Stimulated activated naive B cell treated with anti-CD40 and anti-IgM and Interleukin-4, amounts not matched to agents 10 μg/mL and 1 μg/mL and 100 μg/mL, for 72 hours (primary cell): ENCODE measurements at places on chromosomes 5 and 9.

DNA sequence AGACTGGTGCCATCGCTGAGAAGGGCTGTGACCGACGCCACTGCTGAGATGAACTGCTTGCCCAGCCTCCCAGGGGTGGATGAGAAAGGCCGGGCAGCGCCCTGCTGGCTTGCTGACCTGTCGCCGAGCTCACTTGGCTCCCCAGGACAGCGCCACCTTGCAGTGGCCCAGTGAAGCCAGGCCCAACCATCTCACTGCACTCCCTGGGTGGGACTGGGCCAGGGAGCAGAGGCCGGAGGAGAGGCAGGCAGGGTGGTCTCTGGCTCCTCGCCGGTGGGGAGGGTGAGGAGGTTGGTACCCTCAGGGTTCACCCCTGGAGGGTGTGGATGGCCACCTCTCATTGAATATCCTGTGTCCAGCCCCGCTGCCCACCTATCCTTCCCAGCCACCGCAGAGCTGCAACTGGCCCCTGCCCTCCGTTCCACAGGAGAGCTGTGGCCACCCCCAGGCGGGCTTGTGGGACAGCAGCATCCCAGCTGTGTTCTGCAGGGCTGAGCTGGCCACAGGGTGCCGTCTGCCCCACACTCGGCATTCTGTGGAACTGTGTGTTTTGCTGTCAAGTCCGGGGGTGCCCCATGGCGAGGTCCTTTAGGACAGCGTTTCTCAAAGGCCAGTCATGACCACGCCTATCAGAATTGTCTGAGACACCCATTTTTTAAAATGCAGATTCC lies 41.0 kb upstream of the FCN2 start:
- no peak for DNase-seq

GRCh38 chr9:36665921-36666431 lies 93.3 kb downstream of the MELK start:
- DNase-seq = no peak

DNA sequence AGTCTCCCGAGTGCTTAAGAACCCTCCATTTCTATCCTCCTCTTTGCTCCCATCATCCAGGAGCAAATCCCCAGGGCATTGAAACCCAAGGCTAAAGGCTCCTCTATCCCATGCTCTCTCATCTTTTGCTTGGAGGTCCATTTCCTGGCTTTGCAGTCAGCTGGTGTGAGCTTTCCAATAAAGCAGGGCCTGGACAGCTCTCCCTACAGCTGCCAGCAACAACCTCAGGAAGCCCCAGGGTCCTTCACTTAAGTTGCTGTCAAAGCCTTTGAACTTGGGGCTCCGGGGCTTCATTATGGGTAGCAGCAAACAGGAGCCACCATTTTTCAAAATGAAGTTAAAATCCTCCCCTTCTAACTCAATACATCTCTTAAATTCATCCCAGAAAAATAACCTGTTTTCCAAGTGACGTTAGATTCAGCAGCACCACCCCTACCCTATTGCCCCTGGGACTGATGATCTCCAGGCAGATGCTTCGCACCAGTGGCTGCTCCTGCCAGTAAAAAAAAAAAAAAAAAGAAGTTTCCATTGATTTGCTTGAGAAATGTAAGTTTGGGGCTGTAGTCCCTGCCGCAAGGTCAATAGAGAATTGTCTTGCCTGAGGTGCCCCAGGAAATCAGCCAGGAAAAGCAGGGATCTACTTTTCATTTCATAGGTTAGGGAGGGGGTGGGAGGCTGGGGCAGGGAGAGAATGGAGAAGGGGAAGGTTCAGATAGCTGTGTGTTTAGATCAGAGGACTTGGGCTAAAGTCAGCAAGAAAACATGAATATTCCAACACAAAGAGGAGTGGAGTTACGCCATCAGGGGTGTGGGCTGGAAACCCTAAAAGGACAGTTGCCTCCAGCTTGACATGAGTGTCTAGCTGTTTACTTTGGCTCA lies 83.8 kb upstream of the IL6ST start:
- DNase-seq = no peak

GRCh38 chr9:130989891-130990290 lies 19.1 kb upstream of the LAMC3 start:
- DNase-seq = no peak

GRCh38 chr5:83524345-83524744 lies 52.8 kb downstream of the VCAN start:
- DNase-seq = no peak

- no peak for DNase-seq
These were observed 112.7 kb upstream of the ITGA1 start for GRCh38 chr5:52674815-52675545.

DNA sequence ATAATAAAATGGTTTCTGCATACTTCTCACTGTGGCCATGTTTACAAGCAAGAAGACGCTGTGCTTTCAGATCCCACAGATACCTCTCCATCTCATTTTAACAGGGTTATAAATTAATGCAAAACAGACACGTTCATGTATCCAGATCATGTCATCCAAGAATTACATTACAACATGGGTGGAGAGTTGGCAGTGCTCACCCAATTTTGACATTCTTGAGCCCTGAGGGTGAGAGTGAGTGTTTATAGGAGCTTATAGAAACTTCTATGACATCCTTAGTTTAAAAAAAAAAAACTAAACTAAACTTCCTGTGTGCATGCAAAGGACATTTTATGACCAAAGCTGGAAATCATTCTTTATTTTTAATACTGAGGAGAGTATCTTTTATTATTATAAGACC lies 9.1 kb downstream of the PRKACG start:
- no peak for DNase-seq

DNA sequence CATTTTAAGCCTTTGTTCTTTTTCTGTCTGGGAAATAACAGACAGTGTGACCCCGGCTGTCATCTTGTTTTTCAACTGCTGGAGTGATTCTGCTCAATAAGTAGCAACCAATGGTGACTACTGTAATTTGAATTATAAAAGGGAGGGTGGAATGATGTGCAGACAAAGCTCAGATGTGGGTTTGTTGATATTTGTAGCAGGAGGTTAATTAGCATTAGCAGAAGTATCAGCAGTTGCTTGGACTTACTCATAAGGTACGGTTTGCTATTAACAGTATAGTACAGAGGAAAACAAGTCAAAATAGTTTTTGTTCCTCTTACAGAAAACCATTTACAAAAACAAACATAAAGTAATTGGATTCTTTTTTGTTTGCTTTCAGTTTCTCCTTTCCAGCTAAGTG lies 140.4 kb downstream of the TUSC1 start:
- DNase-seq = no peak

GRCh38 chr9:70589571-70590314 lies 175.3 kb upstream of the KLF9 start:
- DNase-seq = no peak

DNA sequence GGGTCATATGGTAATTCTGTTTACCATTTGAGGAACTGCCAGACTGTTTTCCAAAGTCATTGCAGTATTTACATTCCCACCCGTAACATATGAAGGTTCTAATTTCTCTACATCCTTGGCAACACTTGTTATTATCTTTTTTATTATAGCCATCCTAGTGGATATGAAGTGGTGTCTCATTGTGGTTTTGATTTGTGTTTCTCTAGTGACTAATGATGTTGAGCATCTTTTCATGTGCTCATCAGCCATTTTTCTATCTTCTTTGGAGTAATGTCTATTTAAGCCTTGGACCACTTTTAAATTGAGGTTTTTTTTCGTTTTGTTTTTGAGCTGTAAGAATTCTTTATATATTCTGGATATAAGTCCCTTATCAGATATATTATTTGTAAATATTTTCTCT lies 132.8 kb upstream of the RUSC2 start:
- DNase-seq = no peak

- no peak for DNase-seq
These were observed 6.7 kb downstream of the NRARP start for GRCh38 chr9:137295238-137295811.

- no peak for DNase-seq
These were observed 124.8 kb downstream of the MEF2C start for GRCh38 chr5:88758184-88758583.

DNA sequence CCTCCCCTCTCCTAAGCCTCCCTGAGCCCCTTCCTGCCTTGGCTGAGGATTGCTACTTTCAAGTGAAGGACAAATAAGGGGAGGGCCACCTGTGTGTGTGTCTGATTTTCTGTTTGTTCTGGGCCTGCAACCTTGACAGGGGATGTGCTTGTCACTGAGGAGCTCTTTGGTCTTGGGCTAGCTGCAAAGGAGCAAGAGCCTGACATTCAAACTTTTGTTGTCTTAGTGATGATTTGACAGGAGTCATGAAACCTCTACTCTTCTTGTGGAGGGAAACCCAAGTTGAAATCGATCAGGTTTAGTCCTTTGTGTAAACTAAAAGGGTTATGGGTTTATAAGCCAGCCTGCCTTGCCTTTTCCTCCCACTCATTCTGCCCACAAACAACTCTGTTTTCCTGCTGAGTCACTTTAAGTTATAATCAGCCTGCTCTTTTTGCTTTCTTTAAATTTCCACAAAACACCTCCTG lies 16.9 kb downstream of the CLTA start:
- DNase-seq = no peak

- no peak for DNase-seq
These were observed 7.1 kb upstream of the PLK2 start for GRCh38 chr5:58466939-58467338.

DNA sequence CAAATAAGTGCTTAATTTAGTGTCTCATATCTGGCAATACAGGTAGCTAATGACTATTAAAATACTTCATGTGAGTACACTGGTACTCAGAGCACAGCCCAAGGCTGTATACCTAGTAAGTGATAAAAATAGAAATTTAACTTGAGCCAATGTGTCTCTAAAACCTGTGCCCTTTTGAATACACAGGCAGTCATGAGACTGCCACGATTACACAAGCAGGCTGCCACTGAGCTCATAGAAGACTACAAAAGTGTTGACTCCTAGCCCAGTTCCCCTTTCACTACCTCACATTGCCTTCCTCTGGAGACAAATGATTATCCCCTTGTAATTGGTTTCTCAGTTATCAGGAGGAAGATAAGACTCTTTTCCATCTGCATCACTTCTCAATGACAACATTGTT lies 66.3 kb upstream of the PAPPA start:
- DNase-seq = no peak

DNA sequence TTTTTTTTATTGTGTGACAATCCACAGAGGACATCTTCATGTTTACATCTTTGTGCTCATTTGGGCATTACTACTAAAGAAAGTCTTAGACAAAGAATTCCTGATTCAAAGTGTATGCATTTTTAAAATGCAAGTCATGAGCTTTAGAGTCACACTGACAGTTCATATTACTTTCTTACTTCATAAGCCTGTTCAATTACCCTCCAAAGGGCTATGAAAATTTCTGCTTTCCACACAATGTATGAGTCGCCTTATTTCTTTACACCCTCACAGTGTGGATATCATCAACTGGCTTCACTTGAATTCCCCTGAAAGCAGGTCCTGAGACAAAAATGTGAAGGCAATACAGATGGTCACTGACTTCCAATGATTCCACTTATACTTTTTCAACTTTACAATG lies 280.4 kb upstream of the PTGER4 start:
- DNase-seq = no peak

GRCh38 chr9:133846483-133847090 lies 108.4 kb upstream of the SARDH start:
- DNase-seq = no peak

DNA sequence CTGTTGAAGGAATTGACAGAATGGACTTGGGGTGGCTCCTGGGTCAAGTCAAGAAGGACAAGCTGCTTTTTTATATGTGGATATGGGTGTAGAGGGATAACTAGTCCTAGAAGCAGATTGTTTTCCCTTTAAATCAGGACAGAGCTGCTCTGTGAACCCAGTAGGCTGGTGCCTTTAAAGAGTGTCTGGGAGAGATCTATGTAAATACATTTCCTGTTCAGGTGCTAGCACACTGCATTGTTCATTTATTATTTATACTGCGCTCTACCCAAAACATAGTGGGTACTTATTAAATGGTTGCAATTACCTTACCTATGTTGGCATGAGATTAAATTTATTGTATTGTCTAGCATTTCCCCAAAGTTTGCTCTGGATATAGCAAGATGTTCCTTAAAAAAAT lies 86.6 kb upstream of the EQTN start:
- DNase-seq = no peak

GRCh38 chr5:149271195-149271715 lies 404 bp upstream of the AFAP1L1 start:
- DNase-seq = no peak

- DNase-seq = no peak
These were observed 18.0 kb downstream of the NNT start for GRCh38 chr5:43620944-43621505.

GRCh38 chr5:59843511-59844213 lies 49.9 kb downstream of the PDE4D start:
- DNase-seq = no peak

GRCh38 chr9:111983484-111983908 lies 86.9 kb downstream of the UGCG start:
- DNase-seq = peak; percentile 75

GRCh38 chr5:173354645-173355044 lies 26.4 kb upstream of the STC2 start:
- DNase-seq = no peak

GRCh38 chr5:148781766-148782165 lies 44.6 kb upstream of the ADRB2 start:
- DNase-seq = no peak
